ENCODE measurements at places on chromosomes 7 and 10.

- no peak for DNase-seq
Observed at GRCh38 chr10:20885678-20886077, 11.4 kb downstream of the NEBL start.

- no peak for DNase-seq
Observed at GRCh38 chr10:103692952-103693811, 162.2 kb downstream of the SH3PXD2A start.

GRCh38 chr10:81866753-81867152 is 8.2 kb upstream of the NRG3 start:
- no peak for DNase-seq

DNA sequence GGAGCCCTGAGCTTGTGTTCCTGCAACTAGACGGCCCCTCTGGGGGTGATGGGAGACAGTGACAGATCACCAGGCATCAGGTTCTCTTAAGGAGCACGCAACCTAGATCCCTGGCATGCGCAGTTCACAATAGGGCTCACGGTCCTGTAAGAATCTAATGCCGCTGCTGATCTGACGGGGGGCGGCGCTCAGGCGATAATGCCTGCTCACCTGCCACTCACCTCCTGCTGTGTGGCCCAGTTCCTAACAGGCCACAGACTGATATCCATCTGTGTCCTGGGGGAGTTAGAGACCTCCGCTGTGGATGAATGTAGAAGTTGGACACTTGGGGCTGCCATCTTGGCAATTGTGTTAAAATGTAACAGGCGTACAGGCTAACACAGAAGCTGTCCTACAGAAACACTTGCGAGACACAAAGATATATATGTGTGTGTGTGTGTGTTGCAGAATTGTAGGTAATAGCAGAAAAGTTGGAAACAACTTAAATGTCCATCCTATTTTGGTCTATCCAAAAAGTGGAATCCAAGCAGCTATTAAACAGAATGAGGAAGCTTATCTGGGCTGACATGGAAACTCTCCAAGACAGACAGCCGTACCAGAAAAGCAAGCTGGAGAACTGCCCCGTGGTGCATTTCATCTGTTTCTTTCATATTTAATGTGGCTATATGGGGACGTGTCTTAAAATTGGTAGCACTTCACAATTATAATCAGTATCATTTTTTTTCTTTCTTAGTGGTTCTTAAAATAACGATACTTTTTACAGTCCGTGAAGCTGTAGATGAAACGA is 82.8 kb downstream of the MKI67 start:
- DNase-seq, result no peak

GRCh38 chr10:19579761-19580545 is 236.3 kb upstream of the PLXDC2 start:
- DNase-seq, result no peak

- DNase-seq, result no peak
Observed at GRCh38 chr10:91077549-91078071, 142.9 kb upstream of the PCGF5 start.

- no peak for DNase-seq
Observed at GRCh38 chr7:5594616-5595544, 171.2 kb upstream of the TNRC18 start.

GRCh38 chr10:133354672-133355240 is 3.1 kb downstream of the FUOM start:
- no peak for DNase-seq

DNA sequence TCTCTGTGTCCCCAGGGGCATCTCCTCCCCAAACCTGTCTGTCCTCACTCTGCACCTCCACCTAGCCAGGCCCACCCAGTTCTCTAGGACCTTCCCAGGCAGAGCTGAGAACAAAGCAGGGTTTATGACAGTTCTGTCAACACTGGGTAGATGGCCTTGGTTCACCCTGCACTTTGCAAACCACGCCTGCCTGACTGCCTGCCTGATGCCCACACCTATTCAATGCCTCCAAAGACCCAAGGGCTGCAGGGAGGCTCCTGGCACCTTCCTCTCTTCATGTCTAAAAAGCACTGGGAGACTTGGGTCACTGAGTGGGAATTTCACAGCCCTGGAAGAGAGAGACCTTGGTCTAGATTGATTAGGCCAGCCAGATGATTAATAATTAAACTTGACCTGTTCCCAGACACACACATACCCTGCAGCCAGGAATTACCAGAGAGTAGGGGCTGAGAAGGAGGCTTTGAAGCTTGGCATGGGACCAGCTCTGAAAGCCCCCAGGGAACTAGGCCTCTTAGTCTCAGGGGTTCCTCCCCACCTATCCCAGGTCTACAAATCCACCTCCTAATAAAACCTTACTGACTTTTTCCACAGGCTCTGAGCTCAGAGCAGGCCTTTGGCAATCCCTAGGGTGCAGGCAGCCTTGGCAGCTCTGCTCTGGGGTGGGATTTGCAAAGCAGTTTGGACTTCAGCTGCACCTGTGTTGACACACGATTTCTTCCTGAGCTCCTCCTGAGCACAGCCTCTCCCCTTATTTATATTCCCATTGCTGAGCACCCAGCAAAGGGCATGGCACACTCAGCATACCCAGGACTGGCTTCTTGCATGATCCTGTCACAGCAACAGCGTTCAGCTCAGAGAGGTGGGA is 25.7 kb upstream of the PDCD4 start:
- no peak for DNase-seq

DNA sequence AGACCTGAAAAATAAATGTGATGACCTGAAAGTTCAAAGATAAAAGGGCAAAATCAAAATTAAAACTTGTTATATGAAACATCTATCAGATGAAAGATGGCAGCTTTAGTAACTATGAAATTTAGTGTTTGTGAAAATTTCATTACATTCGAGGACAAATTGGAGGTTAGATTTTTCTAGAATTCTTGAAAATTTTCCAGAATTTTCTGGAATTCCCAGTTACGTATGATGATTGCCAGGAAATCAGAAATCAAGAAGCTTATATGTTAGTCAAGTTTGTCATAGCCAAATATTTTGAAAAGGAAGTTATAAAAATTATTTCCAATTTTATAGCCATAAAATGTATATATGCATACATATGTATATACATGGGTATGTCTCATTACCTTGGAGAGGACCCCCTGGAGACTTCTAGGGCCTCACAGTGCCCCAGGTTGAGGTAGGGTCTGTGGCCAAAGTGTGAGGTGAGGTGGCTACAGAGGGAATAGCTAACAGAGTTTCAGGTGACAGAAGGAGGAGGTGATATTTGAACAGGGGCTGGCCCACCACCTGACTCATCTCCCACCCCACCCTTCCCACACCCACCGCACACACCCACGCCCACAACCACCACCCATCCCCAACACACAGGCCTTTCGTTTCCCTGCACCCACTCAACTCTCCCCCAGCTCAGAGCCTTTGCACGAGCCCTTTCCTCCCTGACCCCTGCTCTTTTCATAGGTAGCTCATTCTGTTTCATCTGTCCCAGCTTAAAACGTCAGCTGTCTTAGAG is 21.5 kb downstream of the C10orf105 start:
- DNase-seq, result peak; percentile 37

DNA sequence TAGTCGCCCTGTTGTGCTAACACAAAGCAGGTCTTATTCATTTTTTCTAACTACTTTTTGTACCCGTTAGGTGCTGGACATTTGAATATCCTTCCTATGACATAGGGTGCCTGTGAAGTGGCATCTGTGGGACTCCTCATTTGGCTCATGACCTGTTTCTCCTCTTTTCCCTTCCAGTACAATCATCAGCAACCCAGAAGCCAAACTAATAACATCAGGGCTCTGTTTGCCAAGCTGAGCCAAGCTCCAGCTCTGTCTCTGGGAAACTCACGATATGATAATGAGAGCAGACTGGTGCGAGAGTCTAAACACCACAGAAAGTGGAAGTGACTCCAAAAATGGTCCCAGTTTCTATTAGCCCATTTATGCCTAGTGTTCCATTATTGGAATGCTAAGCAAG is 92.0 kb downstream of the SVIL start:
- DNase-seq, result no peak

- DNase-seq, result no peak
Observed at GRCh38 chr7:33446551-33446950, 317.2 kb downstream of the BBS9 start.

GRCh38 chr7:83681200-83681778 is 32.4 kb upstream of the SEMA3E start:
- DNase-seq, result no peak

DNA sequence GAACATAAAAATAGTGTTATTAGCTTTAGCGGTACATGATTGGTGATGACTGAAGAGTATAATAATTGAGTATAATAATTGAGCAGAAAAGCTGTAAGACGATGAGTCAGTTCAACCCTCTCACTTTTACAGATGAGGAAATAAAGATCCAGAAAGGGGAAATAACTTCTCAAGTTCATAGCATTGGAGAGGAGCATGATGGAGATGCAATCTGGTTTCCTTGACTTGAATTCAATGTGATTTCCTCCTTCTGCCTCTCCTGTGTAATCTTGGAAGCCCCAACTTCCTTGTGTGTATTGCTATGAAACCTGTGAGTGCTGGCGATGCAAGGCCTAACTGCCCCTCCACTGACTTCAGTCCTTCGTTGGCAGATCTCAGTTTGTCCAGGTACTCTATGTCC is 265.1 kb downstream of the LRMDA start:
- DNase-seq, result no peak

- DNase-seq, result no peak
Observed at GRCh38 chr7:4831723-4832495, 29.9 kb downstream of the PAPOLB start.

- DNase-seq, result no peak
Observed at GRCh38 chr7:15498465-15498864, 63.4 kb downstream of the AGMO start.

- no peak for DNase-seq
Observed at GRCh38 chr10:69418052-69418752, 1.5 kb upstream of the TACR2 start.

All from stimulated activated CD4-positive, alpha-beta T cell treated with anti-CD3 and anti-CD28 coated beads, Interleukin-4, amount 100 ng/mL, for 48 hours (primary cell).